ENCODE measurements at places on chromosomes 6 and 20.
A peak's percentile ranks its signal among the peaks of the same experiment; 100 is the strongest.

GRCh38 chr6:157898169-157898568 is 75.1 kb downstream of the SNX9 start:
- no peak for DNase-seq

GRCh38 chr20:2585811-2586210 is 49.4 kb downstream of the TMC2 start:
- peak; percentile 61 for DNase-seq

GRCh38 chr20:18288749-18289267 is 481 bp downstream of the ZNF133 start:
- DNase-seq, result no peak

DNA sequence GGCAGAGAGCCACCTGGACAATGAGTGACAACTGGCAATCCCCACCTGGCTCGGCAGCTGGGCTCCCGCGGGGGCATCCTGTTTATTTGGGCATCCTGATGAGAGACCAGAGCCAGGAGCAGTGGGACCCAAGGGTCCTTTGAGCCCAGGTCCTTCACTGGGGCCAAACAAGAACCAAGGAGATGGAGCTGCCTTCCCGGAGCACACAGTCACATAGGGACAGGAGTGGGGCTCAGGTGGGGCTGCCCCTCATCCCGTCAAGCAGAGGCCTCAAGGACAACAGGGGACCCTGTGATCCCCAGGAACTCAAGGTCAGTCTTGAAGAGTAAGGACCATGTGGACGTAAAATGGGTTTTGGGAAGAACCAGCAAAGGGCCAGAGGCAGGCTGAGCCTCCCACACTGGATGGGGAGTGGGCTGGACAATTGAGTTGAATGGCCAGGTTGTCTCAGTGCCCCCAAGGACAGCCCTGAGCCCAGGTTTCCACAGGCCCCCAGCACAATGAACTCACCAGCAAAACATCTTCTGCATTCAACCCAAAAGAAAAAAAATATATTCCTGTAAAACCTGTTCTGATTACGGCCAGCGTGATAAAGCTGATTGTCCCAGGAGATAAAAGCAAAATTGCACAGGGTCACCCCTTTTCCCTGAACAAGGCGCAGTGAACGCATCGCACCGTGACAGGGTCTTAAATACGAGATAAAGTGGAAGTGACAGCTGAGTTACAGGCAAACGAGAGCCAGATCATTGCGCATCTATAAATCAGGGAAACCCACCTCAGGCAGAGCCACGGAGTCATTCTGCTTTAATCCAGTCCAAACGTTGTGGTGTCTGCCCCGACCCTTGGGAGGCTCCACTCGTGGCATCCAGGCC is 86.2 kb downstream of the ANKRD60 start:
- no peak for DNase-seq

DNA sequence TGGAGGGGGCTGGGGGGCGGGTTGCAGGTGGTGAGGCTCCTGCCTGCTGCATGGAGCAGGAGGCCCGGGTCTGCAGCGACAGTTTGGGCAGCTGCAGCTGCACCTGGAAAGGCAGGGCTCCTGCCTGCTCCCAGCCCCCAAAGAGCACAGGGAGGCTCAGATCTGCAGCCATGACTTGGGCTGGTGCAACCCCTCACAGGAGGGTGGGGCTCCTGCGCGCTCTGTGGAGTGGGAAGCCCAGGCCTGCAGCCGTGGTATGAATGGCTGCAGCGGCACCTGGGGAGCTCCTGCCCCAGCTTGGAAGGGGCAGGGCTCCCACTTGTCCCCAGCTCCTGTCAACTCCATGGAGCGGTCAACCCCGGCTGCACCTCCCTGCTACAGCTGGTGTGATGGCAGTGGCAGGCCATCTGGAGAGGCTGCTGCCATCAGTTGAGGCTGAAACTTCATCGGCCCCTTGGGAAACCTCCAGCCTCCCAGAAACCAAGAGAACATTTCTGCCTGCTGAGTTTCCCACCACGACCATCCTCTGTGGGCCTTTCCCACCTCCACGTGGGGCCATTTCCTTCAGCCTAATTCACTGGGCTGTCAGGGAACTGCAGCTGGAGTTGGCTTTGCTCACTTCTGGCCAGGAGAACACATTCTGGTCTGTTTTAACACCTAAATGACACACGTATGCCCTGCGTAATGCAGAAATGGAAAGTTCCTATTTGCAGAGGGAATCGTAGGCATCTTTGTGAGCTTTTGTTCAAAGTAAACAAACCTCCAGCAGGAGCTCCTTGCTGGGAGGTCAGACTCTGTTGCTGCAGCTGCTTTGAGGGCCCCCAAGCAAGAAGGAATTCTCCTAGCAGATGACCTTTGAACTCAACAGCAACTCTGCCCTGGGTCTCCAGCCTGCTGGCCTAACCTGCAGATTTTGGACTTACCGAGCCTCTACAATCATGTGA is 429.0 kb downstream of the PREX1 start:
- DNase-seq, result no peak

All from HS-27A (cell line).